Breast epithelium (tissue), 4 donors: ENCODE measurements at places on chromosomes 4 and X. TPM values are rescaled to one million over a fixed set of nuclear protein-coding genes. Genes with fewer than 3 reads are reported as not detected.

- DNase-seq: no peak
These were observed 508.7 kb downstream of the ZNF674 start for GRCh38 chrX:46036508-46036907.

GRCh38 chr4:48212165-48212564 lies 57.5 kb downstream of the TEC start:
- no peak for DNase-seq

ITM2A gene
- total RNA-seq: 81.2 TPM

TBC1D8B gene
- total RNA-seq: 12.9 TPM
